ENCODE measurements at places on chromosomes 5 and 9.
A peak's percentile ranks its signal among the peaks of the same experiment; 100 is the strongest.

- no peak for DNase-seq
These were observed 132.3 kb downstream of the IRX2 start for GRCh38 chr5:2619216-2619615.

GRCh38 chr5:45491368-45491767 is 204.8 kb downstream of the HCN1 start:
- DNase-seq = no peak

DNA sequence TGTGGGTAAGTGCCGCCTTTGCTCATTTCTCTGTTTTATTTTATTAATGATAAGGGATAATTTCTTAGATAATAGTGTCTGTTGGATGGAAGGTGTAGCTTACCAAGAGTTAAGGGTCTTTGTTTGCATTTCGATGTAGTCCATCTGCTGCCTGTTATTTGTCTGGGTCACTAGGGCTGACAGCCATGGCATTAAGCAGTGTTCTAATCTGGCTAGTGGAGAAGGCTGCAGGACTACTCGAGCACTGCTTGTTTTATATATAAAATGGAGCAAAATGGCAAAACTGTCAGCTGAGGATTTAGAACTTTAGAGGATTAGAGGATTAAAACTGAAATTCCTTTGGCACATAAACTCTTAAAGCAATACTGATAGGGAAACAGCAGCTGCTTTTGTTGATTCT is 67.5 kb downstream of the C7 start:
- DNase-seq = no peak

GRCh38 chr5:159891371-159891770 is 24.9 kb upstream of the ADRA1B start:
- no peak for DNase-seq

- DNase-seq = no peak
These were observed 3.4 kb downstream of the PCDHGC5 start for GRCh38 chr5:141492168-141492885.

DNA sequence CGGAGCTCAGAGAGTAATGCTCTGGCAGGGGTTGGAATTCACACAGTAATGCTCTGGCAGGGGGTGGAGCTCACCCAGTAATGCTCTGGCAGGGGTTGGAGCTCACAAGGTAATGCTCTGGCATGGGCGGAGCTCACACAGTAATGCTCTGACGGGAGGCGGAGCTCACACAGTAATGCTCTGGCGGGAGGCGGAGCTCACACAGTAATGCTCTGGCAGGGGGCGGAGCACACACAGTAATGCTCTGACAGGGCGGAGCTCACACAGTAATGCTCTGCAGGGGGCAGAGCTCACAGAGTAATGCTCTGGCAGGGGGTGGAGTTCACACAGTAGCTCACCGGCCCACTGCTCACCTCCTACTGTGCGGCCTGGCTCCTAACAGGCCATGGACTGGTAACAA is 47.2 kb upstream of the LPCAT1 start:
- no peak for DNase-seq

DNA sequence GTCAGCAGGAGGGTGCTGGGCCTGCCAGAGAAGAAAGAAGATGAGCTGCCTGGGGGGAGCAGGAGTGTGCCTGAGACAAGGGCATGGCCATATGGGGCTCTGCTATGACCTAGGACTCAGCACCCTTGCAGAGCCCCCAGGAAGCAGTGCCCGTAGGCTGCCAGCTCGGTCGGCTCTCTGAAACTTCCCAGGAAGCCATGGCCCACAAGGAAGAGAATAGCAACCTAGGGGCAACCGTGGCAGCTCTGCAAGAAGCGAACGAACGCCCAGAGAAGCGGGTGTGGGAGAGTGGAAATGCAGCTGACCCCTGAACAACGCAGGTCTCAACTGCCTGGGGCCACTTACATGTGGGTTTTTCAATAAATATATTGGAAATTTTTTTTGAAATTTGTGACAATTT is 10.7 kb upstream of the LTC4S start:
- DNase-seq = no peak

DNA sequence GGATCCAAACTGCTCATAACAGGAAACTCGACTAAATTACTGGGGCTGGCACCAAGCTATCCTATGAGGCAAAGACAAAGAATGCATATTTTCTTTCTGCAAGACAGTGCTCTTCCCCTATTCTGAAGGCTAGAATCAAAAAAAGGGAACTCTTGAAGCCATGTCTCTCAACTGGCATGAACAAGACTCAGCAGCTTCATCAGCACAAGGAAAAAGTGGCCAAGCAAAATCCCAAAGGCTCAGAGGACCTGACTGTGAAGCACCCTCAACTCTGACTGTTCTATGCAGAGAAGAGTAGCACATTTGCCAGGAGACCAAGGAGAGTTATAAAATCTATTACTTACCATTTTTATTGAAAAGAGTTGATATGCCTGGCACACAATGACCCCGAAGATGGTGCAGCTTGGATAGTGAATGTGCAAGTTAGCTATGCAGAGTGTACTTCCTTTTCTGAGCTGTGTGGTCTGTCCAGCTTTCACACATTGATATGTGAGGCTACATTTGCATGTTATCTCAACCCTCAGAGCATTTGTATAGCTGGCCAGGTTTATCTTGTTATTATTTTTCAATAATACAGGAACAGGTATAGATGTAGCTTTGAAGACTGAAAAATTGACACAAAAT is 51.0 kb upstream of the FYB1 start:
- no peak for DNase-seq

- DNase-seq = no peak
These were observed 274.6 kb upstream of the IRX2 start for GRCh38 chr5:3026099-3026498.

GRCh38 chr5:68354315-68354714 is 138.8 kb downstream of the PIK3R1 start:
- no peak for DNase-seq

GRCh38 chr5:40404613-40405012 is 275.1 kb upstream of the PTGER4 start:
- no peak for DNase-seq

DNA sequence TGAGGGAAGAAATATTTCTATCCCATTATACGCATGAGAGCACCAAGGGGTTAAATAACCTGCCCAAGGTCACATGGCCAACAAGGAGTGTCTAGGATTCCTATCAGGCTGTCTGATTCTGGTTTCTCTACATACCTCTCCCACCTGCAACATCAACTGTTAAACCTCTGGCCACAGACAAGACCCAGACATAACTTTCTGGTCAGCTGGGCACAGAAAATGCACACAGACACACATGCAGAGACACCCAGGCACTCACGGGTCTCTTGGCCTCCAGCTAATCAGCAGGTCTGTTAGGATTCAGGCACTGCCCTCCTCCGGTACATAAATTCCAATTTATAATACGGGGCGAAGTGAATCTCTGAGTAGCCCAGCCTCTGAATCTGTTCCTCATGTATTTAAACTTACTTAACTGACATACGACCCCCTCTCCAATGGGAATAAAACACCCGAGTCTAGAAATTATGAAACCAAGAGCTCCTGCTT is 1.5 kb downstream of the SEPTIN8 start:
- no peak for DNase-seq

GRCh38 chr9:108681851-108682590 is 173.8 kb downstream of the ACTL7B start:
- no peak for DNase-seq

- DNase-seq = no peak
These were observed 4.5 kb downstream of the GSN start for GRCh38 chr9:121272401-121272948.

- DNase-seq = peak; percentile 13
These were observed 16.9 kb downstream of the GADD45G start for GRCh38 chr9:89621676-89622075.

GRCh38 chr5:142156839-142157463 is 48.4 kb downstream of the NDFIP1 start:
- DNase-seq = no peak

DNA sequence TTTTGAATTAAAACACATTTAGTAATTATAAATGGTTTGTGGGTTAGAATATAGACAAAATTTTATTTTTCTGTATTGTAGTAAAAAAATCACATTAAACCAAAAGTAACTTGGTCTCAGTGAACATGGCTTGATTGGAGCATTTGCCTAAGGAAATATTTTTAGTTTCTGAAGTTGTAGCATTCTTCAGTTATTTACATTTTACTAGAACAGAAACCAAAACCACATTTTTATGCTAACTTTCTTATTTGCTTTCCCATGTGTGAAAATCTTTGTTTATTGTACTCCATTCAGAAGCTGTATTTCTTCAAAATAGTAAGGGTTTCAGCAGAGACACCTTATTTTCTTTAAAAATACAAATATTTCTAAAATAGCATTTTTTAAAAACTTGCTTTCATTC is 129.9 kb downstream of the SGCD start:
- DNase-seq = no peak

Measured in hippocampal formation (tissue), 2 donors.